ENCODE measurements at places on chromosomes 7 and 10.

DNA sequence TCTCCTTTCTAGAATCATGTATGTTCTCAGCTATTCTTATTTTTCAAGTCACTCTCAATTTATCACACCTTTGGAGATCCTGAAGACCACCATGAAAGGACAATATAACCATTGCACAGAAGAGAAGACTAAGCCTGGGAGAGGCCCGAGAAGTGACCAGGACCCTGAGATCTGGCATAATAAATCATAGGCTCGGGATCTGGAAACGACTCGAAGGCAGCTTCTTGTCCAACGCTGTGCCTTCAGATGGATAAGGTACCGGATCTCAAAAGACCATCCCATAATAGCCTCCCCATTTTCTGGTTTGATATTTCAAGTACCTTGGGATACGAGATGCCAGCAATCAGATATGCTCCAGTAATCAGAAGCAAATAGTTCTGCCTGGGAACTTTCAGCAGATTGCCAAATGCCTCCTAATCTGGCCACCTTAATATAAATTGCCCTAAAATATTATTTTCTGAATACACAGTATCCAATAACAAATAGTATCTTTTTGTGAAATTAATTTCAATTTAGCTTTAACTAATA, 179.2 kb upstream of the ZMIZ1 start:
- DNase-seq = no peak

DNA sequence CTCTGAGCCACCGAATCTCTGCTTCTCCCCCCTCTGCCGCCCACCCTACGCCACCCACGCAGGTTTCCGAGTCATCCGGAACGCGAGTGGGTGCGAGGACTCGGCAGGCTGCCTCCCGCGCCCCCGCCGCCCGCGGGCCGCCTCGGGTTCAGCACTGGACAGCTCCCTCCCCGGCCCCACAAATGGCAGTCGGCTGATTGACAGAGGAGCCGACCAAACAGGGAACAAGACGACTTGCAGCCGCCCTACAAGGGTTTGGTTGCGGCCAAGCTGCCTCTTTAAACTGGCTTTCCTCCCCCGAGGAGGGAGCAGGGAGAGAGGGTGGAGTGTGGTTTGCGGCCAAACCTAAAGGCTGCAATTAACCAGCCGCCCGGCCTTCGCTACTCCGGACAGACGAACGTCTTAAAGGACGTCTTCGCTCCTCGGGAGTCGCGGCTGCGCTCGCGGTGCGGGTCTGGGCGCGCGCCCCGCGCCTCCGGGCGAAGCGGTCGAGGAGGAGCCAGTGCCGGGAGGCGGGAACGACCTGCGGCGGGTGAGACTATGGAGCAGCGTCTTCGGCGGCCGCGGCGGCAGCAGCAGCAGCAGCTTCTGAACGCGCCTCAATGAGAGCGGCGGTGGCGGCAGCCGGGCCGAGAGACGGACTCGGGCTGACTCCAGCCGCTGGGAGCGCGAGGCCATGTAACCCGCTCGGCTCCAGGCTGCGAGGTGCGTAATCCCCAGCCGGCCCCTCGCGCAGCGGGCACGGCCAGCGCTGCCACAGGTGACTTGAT, at the start of gene GPR158:
Gene GPR158 (plus strand): TSS at position 541 of the 770 bp plus-strand sequence. CDS start 420 bp downstream, outside the sequence.
- peak; percentile 86 for DNase-seq

- DNase-seq = no peak
Measured at GRCh38 chr7:101239191-101239950, 1.8 kb upstream of the CLDN15 start.

GRCh38 chr7:139231513-139232376, 708 bp downstream of the UBN2 start:
- no peak for DNase-seq

DNA sequence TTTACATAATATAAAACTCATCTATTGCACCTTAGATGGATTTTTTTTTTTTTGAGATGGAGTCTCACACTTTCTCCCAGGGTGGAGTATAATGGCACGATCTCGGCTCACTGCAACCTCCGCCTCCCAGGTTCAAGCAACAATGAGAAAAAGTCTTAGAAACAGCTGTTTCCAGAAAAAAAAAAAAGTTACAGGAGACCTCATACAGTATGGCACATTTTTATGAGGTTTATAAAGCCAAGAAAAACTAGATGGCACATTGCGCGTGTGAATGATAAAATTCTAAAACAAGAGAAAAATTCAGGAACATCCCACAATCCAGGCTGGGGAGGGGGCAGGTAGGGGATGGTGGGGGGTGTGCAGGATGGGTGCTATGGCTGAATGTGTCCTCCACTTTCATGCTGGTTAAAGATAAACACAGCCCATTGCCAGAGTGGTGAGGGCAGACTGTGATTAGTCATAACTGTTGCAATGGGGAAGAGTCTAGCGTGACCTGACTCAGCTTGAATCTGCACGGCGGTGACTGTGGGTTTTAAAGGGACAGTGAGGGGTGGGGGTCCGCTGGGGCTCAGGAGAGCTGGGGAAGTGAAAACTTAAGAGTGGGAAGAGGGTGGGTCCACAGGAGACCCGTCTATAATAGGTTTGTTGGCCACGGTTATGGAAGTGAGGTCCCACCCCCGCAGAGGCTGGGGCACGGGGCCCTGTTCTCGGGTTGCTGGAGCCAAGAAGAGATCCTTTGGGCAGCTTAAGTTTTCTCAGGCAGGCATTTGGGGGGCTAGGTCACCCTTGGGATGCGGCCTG, 11.9 kb upstream of the LRRC27 start:
- DNase-seq = peak; percentile 74

DNA sequence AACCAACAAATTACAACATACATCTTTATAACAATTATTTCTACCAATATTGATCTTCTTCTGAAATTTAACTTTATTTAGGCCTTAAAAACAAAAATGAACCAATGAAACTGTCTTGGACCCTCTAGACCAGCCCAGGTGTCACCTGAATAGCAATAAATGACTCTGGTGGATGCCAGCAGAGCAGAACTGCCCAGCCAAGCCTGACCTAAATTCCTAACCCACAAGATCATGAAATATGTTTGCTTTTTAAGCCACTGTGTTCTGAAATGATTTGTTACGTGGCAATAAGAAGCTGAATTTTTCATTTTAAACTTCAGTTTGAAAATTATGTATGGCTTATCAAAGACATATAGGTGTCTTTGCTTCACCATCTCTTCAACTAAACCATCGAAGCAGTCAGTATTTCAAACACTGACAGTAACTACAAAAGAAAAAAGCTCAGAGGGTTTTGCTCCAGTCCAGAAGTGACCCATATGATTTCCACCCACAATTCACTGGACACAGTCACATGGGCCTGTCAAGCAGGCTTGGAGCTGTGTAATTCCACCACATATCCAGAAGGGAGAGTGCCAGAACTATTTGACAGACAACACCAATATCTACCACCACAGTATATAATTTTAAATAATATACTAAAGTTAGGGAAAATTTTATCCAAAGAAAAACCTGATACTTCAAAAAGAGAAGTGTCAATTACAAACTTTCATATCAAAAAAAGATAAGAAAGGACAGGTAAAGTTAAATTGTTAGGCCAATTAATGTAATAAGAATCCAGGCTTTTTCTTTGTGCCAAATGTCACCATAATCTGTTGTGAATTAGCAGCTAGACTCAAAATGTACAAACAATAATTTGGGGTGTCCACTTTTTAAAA, 94.5 kb downstream of the KMT2C start:
- peak; percentile 64 for DNase-seq

GRCh38 chr7:18590744-18591340, 95.3 kb downstream of the HDAC9 start:
- DNase-seq = peak; percentile 57

DNA sequence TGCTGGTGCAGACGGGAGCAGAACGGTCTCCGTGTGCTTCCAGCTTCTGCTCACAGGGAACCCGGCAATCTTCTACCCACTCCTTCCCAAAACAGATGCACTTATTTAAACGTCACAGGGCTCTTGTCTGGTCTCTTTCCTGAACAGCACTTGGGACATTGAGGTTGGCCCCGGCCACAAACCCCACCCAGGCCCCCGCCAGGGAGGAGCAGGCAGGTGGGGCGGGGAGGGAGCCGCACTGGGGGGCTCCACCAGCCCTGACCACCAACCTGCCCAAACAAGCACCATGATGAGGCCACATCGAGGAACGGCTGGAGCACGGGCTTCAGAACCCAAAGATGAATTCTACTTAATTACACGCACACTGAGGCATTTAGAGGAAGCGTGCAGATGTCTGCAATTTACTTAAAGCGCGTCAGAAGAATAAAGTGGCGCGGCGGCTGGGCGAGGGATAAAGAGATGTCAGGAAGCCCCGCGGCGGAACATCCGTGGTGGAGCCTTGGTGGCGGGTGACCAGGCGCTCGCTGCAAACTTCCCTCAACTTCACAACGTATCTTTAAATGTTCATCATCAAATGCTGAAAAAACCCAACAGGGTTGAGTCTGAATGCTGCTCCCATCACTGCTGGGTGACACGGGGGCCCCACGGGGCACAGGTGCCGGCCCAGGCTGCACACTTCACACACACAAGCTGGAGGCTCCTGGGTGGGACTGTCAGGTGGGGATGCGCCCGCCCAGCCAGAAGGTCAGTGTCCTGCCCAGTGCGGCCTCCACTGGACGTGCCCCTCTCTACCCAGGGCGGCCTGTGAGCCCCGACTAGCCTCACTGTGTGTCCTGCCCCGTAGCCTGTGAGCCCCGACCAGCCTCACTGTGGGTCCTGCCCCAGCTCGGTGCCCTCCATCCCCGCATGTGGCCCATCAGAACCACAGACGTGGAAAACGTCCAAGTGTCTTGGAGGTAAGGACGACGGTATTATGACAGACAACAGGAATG, 279.2 kb downstream of the MAD1L1 start:
- DNase-seq = no peak

GRCh38 chr7:18835001-18835690, 282.3 kb downstream of the TWIST1 start:
- no peak for DNase-seq

DNA sequence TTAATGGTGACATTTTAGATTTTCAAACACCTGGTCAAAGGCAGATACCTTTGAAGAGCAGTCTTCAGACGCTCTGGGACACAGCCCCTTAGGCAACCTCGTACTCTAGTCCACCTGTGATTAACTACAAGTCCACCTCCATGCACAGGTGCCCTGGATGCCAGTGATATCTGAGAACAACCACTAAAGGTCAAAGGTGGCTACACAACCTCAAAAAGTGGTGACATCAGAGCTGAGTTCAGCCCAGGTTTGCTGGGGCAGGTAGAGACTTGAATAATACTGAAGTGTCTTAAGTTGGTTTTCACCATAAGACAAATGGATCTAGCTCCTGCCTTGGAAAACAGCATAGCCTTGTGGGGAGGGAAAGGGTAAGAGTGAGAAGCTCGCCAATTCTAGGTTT, 143.4 kb upstream of the ADO start:
- DNase-seq = no peak

GRCh38 chr7:39741942-39742623, 118.7 kb downstream of the RALA start:
- peak; percentile 31 for DNase-seq

DNA sequence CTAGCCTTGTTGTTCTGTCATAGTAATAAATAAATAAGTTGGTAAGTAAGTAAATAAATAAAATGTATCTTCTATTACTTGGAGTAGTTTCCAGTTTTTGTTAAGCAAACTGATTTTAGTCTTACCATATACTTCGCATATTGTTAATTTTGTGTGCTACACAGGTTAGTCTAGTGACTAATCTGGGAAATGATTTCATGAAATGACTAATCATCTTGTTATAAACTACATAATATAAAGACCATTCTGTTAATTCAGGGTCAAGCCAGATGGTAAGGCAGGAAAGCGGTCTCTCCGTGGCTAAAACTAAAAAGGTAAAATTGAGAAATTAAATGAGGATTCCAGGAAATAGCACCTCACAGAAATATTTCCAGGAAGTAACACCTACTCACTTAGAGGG, 58.5 kb upstream of the FOXP2 start:
- DNase-seq = no peak

GRCh38 chr7:69192134-69192533, 406.1 kb upstream of the AUTS2 start:
- DNase-seq = no peak

DNA sequence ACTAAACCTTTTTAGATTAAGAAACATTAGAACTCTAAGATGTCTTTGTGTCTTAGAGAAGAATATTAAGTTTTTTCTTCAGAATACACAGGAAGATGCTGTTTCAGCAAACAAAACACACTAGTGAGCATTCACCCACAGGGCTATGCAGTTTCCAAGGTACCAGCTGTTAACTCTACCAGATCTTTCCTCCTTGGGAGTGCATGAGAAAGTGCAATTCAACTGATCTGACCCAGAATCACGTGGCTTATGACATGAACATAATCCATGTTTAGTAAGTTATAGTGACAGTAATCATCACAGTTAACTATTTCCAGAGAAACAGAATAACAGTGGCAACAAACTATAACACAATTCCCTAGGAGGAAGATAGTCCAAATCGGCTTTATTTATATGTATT, 270.7 kb downstream of the CACNA2D1 start:
- DNase-seq = no peak

- peak; percentile 79 for DNase-seq
Measured at GRCh38 chr7:155322530-155322929, 24.9 kb downstream of the INSIG1 start.

DNA sequence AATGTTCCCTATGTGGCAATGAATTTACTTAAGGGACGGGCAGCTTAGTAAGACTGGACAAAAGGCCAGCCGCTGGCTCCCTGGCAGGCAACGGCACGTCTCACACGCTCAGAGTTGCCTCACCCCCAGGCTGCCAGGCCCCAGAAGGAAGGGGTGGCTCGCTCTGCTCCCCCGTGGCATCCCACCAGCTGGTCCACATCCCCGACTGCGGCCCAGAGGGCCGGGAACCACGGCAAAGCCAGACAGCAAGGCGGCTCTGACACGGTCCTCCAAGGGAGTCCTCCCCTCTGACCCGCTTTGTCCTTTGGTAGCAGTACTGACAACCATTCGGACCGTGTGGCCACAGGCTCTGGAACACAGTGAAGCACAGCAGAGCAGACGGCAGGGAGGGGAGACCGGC, 34.1 kb downstream of the NUDT1 start:
- DNase-seq = no peak

GRCh38 chr7:87635921-87636320, 7.7 kb downstream of the RUNDC3B start:
- DNase-seq = no peak

DNA sequence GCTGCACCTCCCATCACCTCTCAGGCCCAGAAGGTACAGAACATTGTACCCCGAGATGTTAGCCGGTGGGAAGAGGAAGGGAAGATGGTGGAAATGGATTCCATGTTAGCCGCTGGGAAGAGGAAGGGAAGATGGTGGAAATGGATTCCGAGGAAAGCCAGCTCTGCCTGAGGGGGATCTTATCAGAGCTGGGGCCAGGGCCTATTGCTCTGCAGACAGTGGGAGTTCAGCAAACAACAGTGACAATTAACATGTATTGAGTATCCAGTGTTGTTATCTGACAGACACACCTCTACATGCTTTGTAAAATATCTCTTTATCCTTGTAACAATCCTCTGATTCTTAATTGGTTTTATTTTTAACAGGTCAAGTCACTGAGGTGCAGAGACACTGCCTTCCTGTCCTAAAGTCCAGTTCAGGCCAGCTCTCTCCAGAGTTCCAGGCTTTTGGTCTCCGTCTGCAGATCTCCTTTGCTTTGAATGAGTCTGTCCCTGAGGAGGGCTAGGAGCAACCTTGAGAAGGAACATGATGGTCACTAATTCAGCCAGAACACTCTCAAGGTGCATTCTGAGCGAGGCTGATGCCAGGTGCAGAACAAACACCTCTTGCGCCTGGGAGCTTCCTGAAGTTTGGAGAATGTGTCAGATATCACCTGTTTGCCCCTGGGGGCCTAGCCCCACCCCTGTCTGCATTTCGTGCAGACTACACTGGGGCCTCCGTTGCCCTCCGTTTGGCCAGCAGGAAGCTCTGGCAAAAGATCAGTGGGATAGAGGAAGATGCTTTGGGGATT, 82.4 kb upstream of the PODXL start:
- no peak for DNase-seq

Measured in trophoblast cell (in vitro differentiated cells and primary cell).